GM23248 (cell line): ENCODE measurements at places on chromosomes 5 and 9.
A peak's percentile ranks its signal among the peaks of the same experiment; 100 is the strongest.

DNA sequence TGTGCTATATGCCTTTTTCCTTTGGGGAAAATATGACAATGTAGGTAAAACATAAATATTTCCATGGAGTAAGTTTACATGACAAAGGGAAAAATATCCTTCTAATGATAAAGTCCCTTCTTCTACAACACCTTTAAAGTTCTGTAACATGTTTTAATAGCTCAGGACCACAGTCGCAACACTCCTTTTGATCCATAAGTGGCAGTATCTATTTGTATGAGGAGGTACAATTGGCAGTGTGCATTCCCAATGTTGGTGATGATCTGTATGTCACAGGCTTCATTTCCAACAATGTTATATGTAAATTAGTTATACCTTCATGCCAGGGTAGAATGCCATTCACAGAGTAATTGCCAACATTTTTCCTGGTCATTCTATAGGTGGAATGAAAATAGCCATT, 127.1 kb upstream of the CCNH start:
- no peak for DNase-seq

GRCh38 chr9:116572095-116572748, 114.9 kb upstream of the TRIM32 start:
- peak; percentile 88 for DNase-seq

GRCh38 chr9:123470121-123470782, 114.3 kb downstream of the CRB2 start:
- DNase-seq = no peak

GRCh38 chr5:32031089-32031488, 143.0 kb downstream of the GOLPH3 start:
- peak; percentile 69 for DNase-seq

- DNase-seq = peak; percentile 71
Observed at GRCh38 chr9:115115117-115115880, 2.7 kb downstream of the TNC start.

DNA sequence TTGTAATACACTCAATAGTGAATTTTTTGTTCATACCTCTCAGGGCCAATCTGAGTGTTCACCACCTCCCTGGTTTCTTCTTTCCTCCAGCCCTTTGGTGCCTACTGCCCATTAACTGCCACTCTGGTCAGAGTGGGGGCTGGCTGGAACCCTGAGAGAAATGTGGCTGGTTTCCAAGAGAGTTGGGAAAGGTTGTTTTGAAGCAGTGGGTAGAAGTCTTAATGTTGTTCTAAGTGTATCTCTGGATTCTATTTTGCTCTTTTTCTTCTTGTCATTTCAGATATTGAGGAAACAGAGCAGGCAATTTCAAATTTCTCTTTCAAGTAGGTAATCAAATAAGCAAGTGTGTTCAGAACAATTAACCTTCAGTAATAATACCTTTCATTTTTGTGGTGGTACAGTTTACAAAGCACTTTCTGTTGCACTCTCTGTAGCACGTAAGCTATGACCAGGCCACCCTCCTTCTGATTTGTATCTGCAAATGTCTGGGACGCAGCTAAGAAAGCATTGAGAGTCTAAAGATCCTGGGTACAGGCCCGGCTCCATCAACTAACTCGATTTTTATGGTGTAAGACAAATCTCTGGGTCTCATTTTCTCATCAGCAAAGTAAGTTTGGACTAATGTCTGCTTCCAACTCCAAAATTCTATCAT, 8.4 kb downstream of the SLC1A3 start:
- DNase-seq = no peak

GRCh38 chr5:41148448-41148847, 64.9 kb downstream of the C6 start:
- no peak for DNase-seq

DNA sequence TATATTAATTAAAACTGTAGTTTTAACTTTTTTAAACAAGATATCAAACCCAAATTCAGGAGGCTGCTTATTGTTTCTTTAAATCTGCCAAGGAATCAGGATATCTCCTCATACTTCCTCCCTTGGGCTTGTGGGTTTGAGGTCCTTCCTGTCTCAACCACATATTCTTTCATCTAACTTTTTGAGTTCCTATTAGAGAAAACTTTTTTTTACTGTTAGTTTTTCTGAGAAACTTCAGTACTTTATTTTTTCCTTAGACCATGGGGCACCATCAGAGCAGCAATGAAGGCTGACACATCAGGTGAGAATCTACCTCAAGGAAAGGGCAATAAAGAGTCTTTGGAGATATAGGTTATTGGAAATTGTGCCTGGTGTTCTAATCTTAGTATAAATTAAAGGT, 56.7 kb downstream of the TSSK1B start:
- DNase-seq = no peak

DNA sequence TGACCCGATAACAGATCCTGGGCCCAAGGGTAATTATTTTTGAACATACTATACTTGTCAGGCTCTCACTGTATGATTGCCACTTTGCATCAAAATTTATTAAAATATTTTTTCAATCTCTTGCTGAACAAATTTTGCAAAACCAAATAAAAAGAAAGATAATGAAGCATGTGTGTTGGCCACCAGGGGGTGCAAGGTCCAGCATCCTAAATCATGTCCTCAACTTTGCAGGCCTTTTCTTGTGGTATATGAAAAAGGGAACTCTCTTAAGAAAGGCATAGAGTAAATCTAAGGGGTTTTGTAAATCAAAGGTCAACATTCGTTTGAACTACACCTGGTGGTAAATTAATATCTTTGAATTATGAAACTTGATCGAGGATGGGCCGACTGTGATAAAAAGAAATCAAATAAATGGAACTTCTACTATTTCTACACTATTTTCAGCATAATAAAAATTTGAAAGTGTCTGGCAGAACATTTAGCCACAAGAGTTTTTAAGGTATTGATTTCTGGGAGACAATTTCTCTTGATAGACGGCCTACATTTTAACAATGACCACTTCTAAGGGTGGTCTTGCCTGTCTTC, 676.5 kb downstream of the DMRTA1 start:
- peak; percentile 53 for DNase-seq

DNA sequence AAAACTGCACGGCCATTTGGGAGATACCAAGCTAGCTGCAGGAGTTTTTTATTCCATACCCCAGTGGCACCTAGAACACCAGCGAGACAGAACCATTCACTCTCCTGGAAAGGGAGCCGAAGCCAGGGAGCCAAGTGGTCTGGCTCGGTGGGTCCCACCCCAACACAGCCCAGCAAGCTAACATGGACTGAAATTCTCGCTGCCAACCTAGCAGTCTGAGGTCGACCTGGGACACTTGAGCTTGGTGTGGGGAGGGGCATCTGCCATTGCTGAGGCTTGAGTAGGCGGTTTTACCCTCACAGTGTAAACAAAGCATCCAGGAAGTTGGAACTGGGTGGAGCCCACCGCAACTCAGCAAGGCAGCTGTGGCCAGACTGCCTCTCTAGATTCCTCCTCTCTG, 108.9 kb upstream of the CHD1 start:
- no peak for DNase-seq

DNA sequence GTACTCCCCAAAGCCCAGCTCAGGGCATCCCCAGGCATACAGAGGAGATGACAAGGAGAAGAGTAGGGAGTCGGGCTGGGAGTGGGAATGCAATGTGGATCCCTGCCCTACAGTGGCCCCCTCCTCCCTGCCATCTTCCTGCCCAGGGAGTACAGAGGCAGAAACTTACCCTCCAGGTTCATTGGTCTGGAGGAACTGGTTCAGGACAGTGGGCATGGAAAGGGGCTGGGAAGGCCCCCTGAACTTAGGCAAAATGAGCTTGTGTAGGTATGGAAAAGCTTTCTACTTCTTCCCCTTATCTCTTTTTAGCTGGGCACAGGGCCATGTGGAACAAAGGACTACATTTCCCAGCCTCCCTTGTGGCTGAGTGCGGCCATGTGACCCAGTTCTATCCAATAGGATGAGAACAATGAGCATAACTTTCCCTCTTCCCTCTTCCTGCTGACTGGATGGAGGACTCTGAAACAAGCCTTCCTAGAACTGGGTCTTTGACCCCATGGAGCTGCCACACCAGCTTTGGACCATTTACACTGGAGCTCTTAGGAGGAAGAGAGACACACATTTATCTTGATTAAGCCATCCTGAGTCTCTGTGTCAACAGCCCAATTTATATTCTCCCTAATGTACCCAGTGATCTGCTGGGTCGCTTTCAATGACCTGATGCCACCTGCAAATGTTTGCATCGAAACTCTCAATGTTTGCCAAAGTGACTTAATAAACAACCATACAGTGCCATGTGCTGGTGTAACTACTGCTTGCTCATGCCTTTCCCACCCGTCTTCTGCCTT, 25.0 kb upstream of the HMCN2 start:
- DNase-seq = peak; percentile 79

DNA sequence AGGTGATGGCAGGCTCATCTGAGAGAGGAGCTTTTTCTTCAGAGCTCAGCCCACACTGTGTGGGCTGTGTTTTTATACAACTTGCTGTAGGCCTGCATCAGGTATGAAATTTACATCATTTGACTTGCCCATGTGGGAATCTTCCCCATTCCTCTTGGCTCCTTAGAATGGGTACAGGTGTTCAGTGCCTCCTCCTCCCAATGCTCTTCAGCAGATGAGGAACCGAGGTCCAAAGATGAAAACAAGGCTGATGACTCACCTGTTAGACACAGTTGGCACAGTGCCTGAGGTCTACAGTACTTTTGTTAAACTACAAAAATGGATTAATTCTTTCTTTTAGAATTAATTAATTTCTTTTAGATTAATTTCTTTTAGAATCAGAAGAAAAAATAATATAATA, 20.8 kb downstream of the PAPPA start:
- peak; percentile 79 for DNase-seq

DNA sequence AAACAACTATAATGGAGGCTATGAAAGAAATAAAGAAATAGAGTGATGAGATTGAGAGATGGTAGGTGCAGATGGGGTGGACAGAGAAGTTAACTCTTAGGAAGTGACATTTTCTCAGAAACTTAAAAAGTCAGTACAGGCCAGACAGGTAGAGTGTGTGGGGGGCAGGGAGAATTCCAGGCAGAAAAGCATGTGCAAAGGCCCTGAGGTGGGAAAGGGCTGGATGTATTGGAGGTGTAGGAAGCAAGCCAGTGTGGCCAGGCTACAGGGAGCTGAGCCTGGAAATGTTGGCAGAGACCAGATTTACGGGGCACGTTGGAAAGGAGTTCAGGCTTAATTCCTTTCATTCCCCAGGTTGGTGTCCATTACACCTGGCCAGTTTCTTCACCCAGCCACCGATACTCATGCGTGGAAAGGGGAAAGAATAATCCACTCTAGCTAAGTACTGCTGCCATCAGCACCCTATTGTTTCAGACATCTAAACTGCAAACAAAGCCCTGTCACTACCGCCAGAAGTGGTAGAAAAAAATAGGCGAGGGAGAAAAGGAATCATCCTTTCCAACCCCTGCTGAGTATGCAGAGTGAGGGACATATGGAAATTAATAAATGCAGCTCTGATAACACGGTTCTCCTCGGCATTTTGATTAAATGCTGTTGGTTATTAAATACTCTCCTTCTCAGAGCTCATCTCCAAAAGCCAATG, 116.8 kb upstream of the GPR151 start:
- no peak for DNase-seq

DNA sequence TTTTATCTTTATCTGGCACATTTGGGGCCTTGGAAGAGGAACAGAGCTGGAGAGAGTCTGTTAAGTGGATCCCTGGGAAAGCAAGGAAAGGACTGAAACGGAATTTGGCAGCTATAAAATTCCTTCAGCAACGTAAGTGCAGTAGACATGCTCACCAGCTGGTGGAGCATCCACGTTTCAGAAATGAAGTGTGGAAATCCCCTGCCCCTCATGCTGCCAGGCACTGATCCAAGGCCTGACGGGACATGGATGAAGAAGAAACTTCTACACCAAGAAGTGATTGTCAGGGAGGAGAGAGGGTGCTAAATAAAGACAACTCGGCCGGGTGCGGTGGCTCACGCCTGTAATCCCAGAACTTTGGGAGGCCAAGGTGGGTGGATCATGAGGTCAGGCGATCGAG, 209.3 kb downstream of the ROR2 start:
- peak; percentile 79 for DNase-seq
